ENCODE measurements at places on chromosomes 11 and 22. TPM values are rescaled to one million over a fixed set of nuclear protein-coding genes. Genes with fewer than 3 reads are reported as not detected.

TRIM51 gene
- not detected for total RNA-seq

NUMA1 gene
- 105 TPM for total RNA-seq

RAB36 gene
- total RNA-seq: 2.5 TPM

OR56A1 gene
- total RNA-seq: not detected

NPTXR gene
- total RNA-seq: 5.4 TPM

CNTN5 gene
- total RNA-seq: not detected

OR51B2 gene
- not detected for total RNA-seq

A4GALT gene
- 30.9 TPM for total RNA-seq

PAX6 gene
- not detected for total RNA-seq

ANO5 gene
- under 0.01 TPM for total RNA-seq

IL17REL gene
- total RNA-seq: not detected

EIF3L gene
- total RNA-seq: 447 TPM

CATSPER1 gene
- total RNA-seq: not detected

PKDREJ gene
- total RNA-seq: not detected

SPTBN2 gene
- total RNA-seq: 0.85 TPM

BTBD18 gene
- not detected for total RNA-seq

DYNC2H1 gene
- total RNA-seq: 20.0 TPM

ROBO4 gene
- total RNA-seq: 13.4 TPM

MMP1 gene
- 0.82 TPM for total RNA-seq
